ENCODE measurements at places on chromosomes 4 and X.

GRCh38 chr4:141350122-141350905, 129.6 kb downstream of the ZNF330 start:
- DNase-seq, result no peak

DNA sequence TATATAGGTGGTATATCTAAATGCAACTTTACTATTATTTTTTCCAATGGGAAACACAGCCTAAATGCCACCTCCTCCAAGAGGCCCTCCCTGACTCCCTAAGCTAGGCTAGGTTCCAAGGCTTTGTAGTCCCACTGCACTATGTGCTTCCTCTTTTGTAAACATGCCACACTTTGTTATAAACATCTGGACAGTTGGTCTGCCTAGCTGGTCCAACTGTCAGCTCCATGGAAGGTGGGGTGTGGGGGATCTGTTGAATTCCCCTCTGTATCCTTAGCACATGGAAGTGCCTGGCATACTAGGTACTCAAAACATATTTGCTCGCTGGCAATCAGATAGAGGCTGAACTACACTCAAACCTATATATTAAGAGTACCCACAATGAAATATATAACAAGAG, 63.4 kb downstream of the SLC9A7 start:
- DNase-seq, result no peak

DNA sequence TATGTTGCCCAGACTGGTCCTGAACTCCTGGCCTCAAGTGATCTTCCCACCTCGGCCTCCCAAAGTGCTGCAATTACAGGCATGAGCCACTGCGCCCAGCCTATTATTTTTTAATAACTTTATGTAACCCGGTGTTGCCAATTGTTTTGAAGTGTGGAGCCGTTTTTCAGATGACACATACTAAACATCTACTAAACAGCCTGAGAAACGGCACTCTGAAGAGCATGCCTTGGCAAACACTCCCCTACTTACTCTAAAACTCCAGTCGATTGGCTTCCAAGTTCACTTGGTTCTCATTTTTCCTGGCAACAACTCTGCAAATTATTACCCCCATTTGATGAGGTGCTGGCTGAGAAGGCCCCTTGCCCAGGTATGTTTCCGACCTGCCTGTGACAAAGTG, 131.1 kb downstream of the GPR143 start:
- DNase-seq, result no peak

DNA sequence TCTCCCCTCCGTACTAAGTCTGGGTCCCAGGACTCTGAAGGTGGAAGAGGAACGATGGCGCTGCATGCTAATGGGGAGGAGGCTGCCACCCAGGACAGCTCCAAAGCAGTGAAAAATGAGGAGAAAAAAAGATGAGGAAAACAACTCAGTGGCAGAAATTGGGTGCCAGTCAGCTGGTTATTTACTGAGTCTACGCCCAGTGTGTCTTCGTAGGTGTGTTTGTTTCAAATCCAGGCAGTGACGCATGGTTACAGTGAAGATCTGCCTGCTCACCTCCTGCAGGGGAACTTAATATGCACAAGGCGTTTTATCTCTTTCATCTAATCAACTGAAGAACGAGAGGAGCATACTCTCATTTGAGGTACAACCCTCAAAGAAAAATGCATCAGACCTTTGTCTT, 70.9 kb upstream of the FBXW7 start:
- no peak for DNase-seq

GRCh38 chr4:4332529-4332928, 42.5 kb downstream of the ZBTB49 start:
- no peak for DNase-seq

GRCh38 chr4:88211473-88212252, 53.2 kb upstream of the ABCG2 start:
- no peak for DNase-seq

DNA sequence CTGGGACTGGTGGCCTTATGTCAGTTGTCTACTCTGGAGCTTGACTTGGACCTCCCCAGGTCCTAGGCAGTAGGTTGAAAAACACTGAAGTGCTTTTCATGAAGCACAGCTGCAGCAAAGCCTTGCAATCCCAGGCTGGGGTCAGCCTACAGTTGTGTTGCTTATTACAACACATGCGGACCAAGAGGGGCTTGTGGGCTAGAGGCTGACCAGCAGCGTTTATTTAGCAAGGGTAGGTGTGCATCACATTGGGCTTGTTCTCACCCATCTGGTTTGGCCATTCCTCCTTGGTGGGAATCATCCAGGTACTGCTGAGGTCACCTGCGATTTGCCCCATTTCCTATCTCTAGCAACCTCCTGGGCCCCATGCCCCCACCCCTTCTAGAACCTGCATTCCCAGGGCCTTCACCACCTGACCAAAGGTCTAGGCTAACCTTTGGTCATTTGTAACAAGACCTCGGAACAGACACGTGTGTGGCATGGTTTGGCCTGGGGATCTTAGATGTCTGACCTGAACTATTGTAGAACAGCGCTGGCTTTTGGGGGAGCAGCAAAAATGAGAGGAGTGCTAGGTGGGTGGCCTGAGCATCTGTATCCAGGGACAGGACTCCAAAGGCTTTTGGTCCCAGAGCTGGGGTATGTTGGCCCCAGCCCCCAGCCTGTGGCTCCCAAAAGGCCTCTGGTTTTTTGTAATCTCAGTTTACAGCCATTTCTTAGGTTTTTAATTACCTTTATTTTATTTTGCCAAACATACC, 3.0 kb downstream of the RPL10 start:
- DNase-seq, result no peak

DNA sequence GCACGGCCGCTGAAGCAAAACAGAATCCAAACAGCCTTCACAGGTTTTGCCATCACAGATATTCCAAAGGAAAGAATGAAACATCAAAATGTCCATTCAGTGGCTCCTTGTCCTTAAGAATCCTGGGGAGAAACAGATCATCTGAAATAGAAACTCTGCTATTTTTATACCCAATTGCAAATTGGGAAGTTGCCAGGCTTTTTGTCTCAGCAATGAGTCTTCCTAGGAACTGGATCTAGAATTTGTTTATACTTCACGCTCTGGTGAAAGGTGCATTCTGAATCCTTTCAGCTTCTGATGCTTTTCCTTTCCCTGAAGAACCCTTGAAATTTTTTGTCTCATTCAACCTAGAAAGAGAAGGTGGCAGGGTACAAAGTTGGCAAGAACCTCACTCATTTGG, 218.9 kb downstream of the FBXW7 start:
- no peak for DNase-seq

Measured in Right ventricle myocardium inferior (tissue), 1 donor.